ENCODE measurements at places on chromosomes 11 and 22. TPM values are rescaled to one million over a fixed set of nuclear protein-coding genes. Genes with fewer than 3 reads are reported as not detected.

Gene CHRDL2
- not detected for total RNA-seq

Gene KCNQ1OT1
- 0.25 TPM for total RNA-seq

Gene KCNK4
- not detected for total RNA-seq

Gene LGR4
- total RNA-seq = 29.0 TPM

Gene RAB38
- 75.2 TPM for total RNA-seq

Gene OR5A1
- total RNA-seq = not detected

Gene ARHGAP20
- total RNA-seq = not detected

Gene SERHL2
- total RNA-seq = 0.88 TPM

Gene FLRT1
- total RNA-seq = not detected

Gene MRGPRG
- not detected for total RNA-seq

Gene PNPLA5
- not detected for total RNA-seq

Gene CCDC157
- 1.5 TPM for total RNA-seq

Data from foreskin keratinocyte (primary cell).